Stimulated activated CD8-positive, alpha-beta memory T cell treated with anti-CD3 and anti-CD28 coated beads, Interleukin-4, amount 100 ng/mL, for 24 hours (primary cell): ENCODE measurements at places on chromosomes 4 and X.

GRCh38 chrX:16033331-16033730, 90.0 kb upstream of the GRPR start:
- DNase-seq = no peak

GRCh38 chr4:121192480-121192879, 28.4 kb upstream of the TNIP3 start:
- DNase-seq = no peak

DNA sequence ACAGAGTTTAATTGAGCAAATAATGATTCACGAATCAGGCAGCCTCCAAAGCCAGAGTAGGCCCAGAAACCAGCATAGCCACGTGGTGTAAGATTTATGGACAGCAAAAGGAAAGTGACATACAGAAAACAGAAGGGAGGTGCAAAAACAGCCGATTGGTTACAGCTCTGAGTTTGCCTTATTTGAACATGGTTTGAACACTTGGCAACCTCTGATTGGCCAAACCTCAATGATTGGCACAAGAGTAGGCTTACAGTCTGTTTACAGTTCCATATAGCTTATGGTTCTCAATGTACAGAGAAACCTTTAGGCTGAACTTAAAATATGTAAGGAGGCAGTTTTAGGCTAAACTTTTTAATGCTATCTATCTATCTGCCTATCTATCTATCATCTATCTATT, 394.8 kb downstream of the CFAP47 start:
- no peak for DNase-seq

- no peak for DNase-seq
Observed at GRCh38 chrX:110125446-110126162, 122.7 kb downstream of the TMEM164 start.

DNA sequence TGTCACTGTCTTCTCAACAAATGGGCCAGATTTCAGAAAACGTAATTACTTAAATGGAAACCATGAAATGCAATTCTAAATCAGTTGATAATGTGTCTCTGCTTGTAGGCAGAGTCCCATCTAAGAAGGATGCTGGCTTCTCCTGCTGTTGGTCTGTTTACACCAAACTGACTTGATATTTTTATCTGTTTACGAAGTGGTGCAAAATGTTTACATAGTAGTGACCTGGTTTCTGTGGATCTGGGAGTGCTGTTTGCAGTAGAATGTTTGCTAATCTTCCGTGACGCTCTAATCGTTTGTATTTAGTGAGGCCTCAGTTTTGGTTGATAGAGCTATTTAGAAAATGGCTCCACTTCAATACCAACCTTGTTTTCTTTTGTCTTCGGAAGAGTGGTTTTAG, 213.5 kb downstream of the VEGFC start:
- no peak for DNase-seq

GRCh38 chr4:147334478-147334877, 146.4 kb upstream of the EDNRA start:
- no peak for DNase-seq

DNA sequence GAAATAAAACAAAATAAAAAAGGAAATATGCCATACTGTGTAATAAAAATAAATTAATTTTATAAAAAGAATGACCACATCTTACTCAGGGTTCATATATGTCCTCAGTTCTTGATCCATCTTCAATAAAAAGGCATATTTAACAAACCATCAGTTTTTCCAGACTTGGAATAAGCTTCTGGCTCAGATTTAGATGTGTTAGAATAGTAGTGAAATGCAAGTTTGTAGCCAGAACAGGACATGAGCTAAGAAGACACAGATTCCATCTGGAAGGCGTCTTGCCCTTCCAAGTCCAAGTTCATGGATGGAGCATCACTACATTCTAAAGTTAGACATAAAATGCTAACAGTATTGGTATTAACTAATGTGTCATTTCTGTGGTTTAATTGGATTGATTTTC, 10.3 kb upstream of the LSM6 start:
- DNase-seq = no peak

GRCh38 chrX:47234583-47234982, 1.8 kb downstream of the USP11 start:
- DNase-seq = no peak

- DNase-seq = no peak
Observed at GRCh38 chrX:291411-291901, 10.3 kb downstream of the PLCXD1 start.

DNA sequence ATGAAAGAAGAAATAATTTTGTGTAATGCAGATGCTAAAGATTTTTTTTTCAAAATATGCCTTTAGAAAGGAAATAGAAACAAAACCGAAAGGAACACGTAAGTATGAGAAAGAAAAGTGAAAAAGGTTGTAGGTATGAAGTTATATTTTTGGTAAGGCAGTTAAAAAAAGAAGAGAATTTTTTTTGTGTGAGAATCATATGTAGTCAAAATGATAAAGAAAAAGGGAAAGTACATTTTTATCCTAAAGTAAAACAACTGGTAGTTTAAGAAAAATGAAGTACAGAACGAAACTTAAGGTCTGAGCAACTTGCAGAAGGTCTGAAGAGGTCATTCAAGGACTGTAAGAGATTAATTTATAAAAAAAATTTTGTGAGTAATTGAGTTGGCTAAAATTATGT, 164.0 kb upstream of the TRAM1L1 start:
- no peak for DNase-seq

GRCh38 chr4:126004941-126005340, 690.2 kb downstream of the FAT4 start:
- no peak for DNase-seq

DNA sequence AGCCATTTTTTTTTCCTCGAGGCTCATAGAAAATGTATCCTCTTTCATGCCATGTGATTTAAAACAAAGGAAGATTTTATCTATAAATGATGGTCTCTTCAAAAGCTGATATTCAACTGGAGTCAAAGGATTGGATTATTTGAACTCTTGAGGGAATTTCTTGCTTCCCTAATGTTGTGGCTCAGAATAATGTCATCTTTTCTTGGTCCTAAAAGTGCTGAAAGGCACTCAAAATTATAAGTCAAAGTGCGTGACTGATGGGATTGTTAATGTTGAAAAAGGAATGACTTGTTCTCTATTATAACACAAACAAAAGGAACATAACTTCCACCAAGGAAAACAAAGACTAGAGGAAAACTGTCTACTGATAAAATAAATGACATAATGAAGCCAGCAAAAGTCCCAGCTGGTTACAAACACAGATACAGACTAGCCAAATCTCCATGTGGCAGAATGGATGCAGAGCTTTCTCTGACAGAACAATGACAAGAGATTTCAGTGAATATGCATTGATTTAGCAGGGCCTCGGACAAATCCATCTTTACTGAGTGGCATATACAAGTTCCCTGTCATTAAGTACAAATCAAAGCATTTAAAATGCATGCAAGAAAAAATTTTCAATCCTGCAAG, 552.6 kb downstream of the GBA3 start:
- DNase-seq = no peak

DNA sequence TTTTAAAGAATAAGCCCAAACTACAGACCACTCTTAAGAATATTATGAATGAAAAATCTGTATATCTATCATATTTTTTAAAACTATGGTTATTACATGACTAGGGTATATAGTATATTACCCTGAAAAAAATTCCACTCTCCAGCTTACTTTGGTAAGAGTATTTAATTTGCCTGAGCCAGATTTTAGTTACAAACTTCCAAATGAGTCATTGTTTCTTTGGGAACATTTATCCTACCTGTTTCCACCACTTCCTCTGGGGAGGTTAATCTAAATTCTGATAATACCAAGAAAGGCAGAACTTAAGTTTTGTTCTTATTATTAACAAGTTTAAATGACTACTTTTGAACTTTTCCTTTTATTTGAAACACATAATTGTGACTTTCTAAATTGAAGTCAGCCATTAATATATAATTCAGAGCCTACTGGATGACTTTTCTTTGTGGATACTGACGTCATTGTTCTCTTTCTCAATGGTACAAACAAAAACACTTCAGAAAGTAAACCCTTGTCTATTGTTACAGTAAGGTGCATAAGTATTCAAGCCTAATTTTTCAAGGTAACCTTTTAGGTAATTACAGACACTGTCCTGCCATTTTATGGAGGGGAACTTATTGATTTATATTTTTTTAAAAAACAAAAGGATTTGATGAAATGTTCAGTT, 135.6 kb upstream of the TLL1 start:
- DNase-seq = no peak

GRCh38 chr4:51851937-51852290, 9.0 kb downstream of the DCUN1D4 start:
- no peak for DNase-seq

DNA sequence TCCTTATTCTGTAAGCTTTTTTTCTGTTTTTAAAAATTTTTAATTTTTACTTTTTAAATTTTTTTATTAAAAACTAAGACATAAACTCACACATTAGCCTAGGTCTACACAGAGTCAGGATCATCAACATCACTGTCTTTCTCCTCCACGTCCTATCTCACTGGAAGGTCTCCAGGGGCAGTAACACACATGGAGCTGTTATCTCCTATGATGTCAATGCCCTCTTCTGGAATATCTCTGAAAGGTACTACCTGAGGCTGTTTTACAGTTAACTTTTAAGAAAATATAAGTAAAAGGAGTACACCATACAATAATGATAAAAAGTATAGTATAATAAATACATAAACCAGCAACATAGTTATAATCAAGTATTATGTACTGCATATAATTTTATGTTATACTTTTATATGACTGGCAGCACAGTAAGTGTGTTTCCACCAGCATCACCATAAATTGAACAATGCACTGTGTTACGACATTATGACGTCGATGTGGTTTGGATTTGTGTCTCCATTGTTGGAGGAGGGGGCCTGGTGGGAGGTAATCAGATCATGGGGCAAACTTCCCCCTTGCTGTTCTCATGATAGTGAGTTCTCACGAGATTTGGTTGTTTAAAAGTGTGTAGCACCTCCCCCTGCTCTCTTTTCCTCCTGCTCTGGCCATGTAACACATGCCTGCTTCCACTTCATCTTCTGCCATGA, 21.3 kb downstream of the IL15 start:
- DNase-seq = no peak
